EL (cell line): ENCODE measurements at places on chromosomes 5 and 9.

GRCh38 chr5:141319202-141319601, 1.4 kb downstream of the TAF7 start:
- peak; percentile 21 for DNase-seq

DNA sequence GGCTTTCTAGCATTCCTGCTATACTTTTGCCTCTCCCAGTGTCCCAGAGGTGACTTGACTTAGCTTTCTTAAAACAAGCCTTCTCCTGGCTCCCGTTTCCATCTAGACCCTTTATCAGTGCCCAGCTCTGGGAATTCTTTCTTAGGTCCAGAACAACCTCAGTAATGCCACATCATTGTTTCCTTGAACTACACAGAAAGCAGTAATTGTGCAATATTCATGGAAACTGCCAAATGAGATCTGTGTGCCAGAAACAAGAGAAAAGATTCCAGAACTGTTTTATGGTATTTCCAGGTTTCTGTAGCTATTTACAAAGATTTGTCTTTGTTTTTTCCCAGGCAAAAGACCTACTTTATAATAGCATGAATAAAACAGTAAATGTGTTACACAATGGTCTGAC, 391.3 kb downstream of the SLCO4C1 start:
- DNase-seq, result no peak

DNA sequence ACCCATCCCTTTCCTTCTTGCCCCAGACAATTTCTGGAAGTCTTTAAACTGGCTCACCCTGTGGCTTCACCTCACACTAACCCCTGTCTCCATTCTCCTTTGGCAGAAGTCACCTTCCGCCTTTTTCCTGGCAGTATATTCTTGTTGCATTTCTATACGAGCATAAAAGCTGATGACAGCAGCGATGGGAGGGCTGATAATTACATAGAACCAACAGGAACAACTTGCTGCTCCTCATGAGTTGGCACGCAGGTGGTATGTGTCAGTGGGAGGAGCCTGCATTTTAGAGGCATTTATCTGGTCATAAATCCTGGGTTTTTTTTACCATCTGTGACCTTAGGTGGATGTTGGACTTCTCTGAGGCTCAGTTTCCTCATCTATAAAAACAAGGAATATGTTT, 61.4 kb upstream of the CKMT2 start:
- DNase-seq, result no peak

DNA sequence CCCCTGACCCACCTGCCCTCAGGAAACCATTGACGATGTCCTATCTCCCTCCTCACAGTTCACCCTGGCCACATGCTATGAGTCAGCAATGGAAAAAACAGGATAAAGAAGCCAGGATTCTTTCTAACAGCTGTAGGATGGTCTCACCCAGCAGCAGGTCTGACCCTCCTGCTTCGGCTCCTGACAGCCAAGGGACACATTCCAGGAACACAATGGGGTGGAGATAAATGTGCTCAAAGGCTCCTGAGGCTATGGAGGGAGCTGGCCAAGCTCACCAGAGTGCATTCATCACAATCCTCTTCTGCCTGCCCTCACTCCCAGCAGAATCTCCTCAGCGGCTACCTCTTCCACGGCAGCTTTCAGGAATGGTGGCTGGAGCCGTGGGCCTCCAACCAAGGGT, 170.3 kb downstream of the PJA2 start:
- no peak for DNase-seq

DNA sequence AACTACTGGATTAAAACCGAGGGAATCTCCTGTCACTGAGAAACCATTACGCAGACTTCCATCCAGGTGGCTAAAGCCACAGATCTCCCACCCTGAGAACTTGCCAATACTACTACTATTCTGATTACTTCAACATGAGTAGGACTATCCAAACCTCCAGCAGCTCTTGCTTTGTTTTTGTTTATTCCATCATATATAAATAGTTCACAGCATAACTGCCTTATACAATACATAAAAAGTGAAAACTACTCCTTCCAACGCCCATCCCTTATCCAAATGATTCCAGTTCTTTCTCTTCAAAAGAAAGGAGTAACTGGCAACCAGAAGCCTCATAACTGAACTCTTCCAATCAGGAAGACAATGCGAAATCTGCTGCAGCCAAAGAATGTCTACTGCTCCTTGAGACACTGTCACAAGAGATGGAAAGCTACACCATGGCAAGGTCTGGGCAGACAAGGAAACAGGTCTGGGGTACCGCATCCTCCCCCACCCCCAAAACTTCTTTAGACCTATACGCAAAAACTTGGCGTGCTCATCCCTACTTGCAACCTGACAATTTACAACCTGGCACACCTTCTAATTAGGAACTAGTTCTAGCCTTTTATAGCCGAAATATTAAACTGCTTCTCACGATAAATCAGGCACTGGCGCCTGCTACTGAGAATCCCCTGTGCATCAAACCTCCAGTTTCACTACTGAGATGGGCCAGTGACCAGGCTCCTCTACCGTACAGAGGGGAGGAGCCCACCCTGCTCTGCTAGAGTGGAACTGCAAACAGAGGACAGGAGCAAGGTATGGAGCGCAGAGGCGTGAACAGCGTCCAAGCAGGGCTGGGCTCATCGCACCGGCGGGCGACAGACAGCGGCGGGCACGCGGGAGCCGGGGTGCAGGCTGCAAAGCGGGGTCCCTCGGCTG, 986 bp downstream of the PLPP1 start:
- DNase-seq, result peak; percentile 58

GRCh38 chr9:120394058-120394669, 185.8 kb downstream of the CDK5RAP2 start:
- peak; percentile 95 for DNase-seq

GRCh38 chr5:1750469-1750868, 49.2 kb downstream of the MRPL36 start:
- no peak for DNase-seq

GRCh38 chr5:138867011-138867410, 8.1 kb downstream of the LRRTM2 start:
- no peak for DNase-seq

DNA sequence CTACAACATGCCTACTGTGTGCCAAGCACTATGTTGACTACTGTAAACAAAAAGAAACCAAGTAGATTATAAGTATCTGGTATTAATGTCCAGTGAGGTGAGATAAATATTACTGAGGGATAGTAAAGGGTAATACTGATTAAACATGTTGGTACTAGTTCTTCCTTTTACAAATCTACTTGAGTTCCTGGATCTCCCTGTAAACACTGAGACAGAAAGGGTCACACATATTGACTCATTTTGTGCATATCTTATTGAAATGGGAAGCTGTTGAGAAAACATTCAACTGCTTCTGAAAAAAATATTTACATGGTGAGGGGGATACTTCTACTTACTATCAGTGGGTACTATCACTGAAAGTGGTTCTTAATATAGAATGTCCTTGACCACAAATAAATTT, 24.3 kb downstream of the EFNA5 start:
- DNase-seq, result no peak

GRCh38 chr5:74476819-74477453, 163.6 kb downstream of the ENC1 start:
- DNase-seq, result no peak
